ENCODE measurements at places on chromosomes 11 and 22.
A peak's percentile ranks its signal among the peaks of the same experiment; 100 is the strongest.

DNA sequence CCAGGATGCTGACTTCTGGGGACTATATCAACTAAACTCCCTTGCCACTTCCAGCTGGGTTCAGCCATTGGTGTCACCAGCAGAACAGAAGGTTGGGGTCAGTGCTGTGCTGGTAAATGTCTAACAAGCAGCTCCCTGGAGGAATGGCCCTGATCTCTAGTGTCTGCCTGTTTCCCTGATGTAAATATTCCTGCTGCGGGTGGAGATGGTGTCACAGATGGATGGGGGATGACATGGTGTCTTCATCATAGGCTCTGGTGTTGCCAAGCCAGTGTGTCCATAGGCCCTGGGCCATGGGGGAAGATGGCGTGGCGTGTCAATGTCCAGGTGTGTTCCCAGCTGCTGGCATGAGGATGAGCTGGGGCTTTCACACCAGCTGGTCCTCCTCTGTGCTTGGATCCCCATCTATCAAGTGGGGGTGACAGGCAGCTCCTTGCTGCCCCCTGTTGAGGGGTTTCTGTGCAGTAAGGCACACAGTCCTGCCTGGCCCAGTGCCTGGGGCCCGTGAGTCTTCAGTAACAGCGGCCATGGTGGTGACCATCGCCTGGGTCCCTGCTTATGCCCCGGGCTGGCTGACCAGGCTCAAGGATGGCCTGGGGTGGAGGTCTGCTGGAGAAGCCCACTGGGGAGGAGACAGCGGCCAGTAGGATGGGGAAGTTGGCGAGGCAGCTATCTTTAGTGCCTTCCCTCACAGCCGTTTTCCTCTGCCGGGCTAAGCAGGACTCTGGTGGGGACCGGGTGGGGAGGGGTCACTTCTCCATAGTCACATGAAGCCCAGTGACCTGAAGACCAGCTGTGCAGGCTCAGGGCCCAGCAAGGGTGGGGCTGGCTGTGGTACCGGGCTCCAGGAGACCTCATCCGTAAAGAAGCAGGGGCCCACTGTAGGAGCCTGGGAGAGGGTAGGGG, 12.7 kb downstream of the RPL3 start:
- peak; percentile 4 for ATAC-seq

DNA sequence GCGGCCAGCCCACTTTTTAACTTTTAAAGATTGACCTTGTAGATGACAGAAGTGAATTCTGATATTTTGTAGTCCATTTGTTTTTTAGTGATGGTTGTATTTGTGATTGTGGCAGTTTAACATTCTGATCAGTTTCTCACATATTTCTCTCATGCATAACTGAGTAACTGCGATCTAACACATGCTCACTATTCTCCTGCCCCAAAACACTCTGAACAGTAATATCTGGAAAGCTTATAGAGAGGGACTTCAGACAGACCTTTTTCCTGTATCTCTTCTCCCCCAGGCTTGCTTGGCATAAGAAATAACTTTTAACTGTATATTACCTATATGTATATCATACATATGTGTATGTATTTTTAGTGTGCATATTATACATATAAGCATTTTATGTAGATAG, 37.3 kb upstream of the MYO18B start:
- ATAC-seq = no peak

- no peak for ATAC-seq
These were observed 34.0 kb upstream of the CBX6 start for GRCh38 chr22:38906052-38906451.

DNA sequence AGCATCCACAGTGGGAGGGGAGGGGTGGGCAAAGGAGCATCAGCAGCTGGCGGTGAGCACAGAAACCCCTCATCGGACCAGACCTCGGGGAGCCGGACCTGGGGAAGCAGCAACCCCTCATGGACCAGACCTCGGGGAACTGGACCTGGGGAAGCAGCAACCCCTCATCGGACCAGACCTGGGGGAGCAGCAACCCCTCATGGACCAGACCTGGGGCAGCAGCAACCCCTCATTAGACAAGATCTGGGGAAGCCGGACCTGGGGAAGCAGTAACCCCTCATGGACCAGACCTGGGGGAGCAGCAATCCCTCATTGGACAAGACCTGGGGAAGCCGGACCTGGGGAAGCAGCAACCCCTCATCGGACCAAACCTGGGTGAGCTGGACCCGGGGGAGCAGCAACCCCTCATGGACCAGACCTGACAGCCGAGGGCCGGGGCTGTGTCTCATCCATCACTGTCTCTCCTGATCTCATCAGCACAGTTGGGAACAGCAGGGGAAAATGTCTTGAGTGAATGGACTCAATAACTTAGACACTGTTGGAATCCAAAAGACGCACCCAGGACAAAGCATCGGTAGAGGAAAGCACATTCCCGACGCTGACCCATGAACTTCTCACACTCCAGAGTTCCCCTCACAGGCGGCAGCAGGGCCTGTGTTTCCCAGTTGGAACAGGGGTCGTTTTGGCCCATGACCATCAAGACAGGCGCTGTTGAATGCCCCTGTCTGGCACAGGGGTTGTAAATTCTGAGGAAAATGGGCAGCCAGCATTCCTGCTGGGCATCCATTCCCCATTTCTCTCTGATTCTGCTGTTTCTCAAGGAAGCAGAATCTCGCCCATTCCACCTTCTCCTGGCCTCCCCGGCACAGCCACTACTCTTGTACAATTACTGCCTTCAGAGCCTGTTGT, 1494.6 kb downstream of the TBC1D22A start:
- no peak for ATAC-seq

- no peak for ATAC-seq
These were observed 27.3 kb downstream of the FCHSD2 start for GRCh38 chr11:73114835-73115220.

DNA sequence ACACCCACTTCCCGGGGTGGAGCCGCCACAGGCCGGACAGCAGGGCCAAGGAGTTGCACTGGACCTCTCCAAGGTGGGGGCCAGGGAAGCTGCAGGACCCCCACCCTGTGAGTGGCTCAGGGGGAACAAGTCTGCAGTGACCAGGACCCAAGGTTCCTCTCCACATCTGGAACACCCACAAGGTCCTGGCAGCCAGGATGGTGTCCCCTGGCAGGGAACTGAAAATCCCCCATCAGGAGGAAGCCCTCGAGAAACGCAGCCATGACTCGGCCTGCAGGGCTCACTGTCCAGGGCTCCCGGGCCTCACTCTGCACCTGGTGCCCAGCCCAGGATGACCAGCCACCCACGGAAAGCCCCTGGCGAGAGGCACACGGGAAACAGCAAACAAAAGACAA, 11.5 kb downstream of the RNH1 start:
- no peak for ATAC-seq

GRCh38 chr22:48242461-48242864, 1480.0 kb downstream of the TBC1D22A start:
- ATAC-seq = no peak

Measured in motor neuron (in vitro differentiated cells).